AG04450 (cell line): ENCODE measurements at places on chromosomes 6 and 20. TPM values are rescaled to one million over a fixed set of nuclear protein-coding genes. Genes with fewer than 3 reads are reported as not detected.

GRCh38 chr6:109690373-109690736 is 647 bp downstream of the AK9 start:
- no peak for DNase-seq

GRCh38 chr6:134082191-134082590 is 29.8 kb upstream of the SLC2A12 start:
- DNase-seq: no peak

PXDC1 gene
- polyA plus RNA-seq: 13.5 and 26.5 TPM in 2 replicates

DNA sequence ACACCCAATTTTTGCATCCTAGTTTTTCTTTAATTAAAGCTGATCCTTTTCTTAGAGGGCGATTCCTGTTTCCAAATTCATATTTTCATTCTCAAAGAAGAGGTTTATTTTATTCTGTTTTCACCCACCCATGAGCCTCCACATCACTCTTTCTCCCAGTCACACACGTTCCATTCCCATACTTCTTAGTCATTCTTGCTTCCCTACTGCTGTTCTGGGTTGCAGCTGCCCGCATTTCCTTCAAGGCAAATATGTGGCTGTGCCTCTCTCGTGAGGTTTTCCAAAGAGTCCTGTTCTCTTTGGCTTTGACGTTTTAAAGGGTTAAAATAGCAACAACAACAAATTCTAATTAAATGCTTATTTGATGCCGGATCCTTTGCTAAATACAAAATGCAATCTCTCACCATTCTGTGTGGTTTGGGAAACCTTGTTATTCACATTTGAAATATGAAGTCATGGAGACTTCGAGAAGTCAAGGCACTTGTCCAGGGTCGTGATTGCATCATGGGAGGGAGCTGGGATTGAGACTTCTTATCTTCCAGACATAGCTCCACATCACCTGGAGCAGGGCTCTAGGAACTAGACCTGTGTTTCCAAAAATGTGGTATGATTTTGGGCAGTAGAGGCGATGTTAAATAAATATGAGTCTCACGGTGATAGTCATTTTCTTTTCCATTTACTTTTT is 126.6 kb downstream of the DOK5 start:
- no peak for DNase-seq

- no peak for DNase-seq
Observed at GRCh38 chr6:126427713-126428112, 87.8 kb downstream of the CENPW start.

- DNase-seq: no peak
Observed at GRCh38 chr6:142323377-142323776, 21.6 kb downstream of the ADGRG6 start.

DNA sequence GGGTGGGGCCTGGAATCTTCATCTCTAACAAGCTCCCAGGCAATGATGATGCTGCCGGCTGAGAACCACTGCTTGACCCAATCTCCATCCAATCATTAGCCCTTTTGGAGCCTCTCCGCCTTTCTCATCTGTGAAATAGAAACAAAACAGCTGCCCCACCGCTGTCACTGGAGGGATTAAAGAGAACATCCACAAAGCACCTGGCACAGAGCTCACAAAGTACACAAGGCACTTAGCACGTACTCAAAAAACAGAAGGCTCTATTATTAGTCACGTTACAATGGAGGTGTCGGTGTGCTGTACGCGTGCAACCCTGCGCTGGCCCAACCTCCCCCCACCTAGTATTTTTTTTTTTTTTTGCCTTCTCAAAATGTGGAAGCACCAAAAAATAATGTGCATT is 213.5 kb upstream of the ARID1B start:
- DNase-seq: no peak

DNA sequence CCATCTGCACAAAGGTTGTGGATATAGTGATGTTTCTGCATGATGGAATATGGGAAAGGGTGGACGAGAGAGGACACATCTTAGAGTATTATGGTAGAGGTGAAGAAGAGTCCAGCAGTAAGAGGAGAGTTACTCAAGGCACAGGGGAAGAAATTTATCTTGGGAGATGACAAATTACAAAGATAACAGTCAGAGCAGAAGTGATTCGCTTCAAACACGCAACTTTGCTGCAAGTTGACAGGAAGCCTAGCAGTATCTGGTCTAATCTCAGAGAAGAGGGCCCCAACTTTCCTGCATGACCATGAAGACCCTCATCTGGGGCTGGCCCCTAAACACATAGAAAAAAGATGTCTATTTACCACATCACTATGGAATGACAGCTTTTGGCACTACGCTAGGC is 1.2 kb upstream of the CALHM6 start:
- DNase-seq: no peak

DNA sequence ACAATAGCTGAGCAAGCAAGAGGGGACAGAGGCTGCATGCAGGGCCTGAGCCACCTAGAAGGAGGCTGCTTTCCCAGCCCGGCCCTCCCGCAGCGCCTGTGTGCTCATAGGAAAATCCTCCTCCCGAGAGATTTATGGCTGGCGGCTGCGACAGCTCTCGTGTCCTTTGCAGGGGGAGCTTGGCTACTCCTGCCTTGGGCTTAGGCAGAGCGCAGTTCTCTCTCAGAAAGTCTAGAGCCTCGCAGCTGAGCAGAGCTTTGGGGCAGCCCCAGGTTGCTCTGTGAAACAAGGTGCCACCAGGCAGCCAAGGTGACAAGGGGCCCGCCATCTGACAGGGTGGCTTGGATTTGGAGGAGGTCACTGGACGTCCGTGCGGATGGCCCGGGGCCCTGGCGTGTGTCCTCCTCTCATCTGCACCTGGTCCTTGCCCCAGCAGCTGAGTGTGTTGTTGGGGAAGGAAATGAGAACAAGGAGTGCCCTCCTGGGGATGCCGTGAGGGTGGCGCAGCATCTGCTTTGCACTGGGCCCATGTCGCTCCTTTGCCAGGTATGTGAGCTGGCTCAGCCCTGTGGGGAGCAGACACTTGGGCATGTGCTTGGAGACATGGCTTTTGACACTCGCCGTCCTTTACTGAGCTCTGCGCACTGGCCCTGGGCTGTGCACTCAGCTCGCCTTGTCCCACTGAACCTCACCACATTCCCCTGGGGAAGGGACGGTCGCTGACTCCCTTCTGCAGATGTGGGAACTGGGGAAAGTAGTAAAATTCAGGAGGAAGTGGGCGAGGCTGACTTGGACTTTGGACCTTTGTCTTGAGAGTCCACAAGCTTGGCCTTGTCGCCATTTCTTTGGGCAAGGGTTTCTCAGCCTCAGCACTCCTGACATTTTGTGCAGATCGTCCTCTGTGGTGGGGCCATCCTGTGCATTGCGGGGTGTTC is 41.9 kb downstream of the EDN3 start:
- DNase-seq: no peak

DNA sequence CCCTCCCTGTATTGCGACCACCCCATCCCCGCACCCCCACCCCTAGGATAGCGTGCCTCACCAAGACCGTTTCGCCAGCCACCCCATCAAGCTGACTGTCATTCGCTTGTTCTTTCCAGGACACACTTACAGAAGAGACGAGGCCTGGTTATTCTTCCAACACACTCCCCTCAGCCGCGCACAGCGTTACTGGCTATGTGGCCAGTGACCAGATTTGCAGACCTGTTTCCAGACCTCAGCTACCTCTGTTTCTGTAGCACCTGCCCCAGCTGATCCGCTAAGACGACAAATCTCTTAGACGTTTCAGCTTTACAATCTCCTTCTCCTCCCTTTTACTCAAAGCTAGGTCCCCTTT is 26.1 kb downstream of the HLA-F start:
- DNase-seq: no peak

- DNase-seq: no peak
Observed at GRCh38 chr6:40419377-40419776, 167.8 kb downstream of the LRFN2 start.

DNA sequence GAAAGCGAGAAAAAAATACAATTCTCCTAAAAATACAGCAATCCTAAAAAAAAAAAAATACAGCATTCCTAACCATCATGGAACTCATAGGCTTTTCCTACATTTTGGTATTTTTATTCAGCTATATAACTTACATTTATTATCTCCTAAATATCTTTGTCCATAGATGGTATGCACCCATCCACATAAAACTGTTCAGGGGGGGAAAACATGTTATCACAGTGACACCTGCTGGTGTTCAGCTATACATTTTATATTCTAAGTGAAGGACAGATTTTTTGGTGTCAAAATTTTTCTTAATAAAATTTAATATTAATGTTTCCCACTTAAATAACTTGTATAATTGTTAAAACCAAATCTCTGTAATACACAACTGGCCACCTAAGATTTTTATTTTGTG is 58.0 kb downstream of the BLOC1S5 start:
- no peak for DNase-seq

DNA sequence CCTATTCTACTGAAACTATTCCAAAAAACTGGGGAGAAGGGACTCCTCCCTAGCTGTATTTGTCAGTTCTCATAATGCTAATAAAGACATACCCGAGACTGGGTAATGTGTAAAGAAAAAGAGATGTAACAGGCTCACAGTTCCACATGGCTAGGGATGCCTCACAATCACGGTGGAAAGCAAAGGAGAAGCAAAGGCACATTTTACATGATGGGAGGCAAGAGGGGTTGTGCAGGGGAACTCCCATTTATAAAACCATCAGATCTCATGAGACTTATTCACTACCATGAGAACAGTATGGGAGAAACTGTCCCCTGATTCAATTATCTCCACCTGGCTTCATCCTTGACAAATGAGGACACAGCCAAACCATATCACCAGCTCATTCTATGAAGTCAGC is 111.2 kb upstream of the RIPOR2 start:
- no peak for DNase-seq

NNAT gene
- 54.0 and 59.6 TPM in 2 replicates for polyA plus RNA-seq

GRCh38 chr6:29739136-29739881 is 16.1 kb downstream of the HLA-F start:
- DNase-seq: no peak

DNA sequence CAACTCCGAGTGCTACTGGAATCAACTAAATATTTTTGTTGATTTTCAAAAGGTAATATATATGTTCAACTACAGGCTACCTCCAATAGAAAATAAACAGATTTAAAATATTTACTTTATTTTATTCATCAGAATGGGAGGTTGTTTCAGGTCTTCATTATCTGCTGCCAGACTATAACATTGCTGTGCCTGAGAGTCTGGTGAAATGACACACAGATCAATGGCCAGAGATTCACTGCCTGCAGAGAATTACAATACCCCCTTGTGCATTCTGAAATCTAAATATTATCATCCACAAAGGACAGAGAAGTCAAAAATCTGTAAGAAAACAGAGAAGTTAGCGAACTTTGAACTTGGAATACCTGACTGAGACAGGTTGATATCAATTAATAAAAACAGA is 667.8 kb upstream of the GJE1 start:
- DNase-seq: no peak

DNA sequence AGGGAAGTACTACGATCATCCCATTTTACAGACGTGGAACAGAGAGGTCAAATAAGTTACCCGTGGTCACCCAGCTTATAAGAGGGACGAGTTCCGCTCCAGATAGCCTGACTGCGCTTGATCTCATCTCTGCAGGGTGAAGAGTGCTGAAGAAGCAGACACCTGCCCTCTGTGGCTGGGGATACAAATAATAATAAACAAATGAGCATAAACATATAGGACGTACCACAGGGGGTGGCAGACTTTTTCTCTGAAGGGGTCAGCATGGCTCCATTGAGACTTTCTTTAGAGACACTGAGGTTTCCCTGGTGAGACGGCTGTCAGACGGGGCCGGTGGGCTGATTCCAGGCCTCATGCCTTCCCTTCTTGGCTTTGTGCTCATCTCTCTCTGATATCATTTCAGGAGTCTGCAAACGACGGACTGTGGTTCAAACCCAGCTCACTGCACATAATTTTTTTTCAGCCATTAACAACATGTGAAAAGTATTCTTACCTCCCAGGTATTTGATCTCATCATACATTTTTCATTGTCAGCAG is 47.1 kb downstream of the IRF4 start:
- DNase-seq: no peak

GRCh38 chr20:46648903-46649649 is 2.2 kb downstream of the SLC13A3 start:
- DNase-seq: no peak

LTB gene
- polyA plus RNA-seq: not detected in 2 replicates

NOTCH4 gene
- 0.37 and 0.55 TPM in 2 replicates for polyA plus RNA-seq

- no peak for DNase-seq
Observed at GRCh38 chr6:38209371-38210260, 390.1 kb downstream of the ZFAND3 start.

IL22RA2 gene
- polyA plus RNA-seq: not detected in 2 replicates

BTNL2 gene
- polyA plus RNA-seq: not detected in 2 replicates

DNA sequence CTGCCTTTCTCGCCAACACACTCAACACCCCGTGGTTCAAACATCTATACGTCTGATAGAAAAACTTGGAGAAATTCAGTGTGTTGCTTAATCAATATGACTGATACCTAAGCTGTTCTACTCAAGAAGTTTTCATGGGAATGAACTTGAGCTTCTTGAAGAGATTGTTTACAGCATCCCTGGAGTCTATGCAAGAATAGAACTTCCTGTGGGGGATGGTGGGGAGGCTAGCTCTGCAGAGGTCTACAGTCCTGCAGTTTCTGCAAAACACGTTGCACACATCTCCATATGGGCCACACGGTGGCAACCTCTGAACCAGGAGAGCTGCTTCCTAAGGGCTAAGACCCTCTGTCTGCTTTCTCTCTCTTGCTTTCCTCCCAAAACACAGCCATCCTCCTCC is 32.7 kb upstream of the FANCE start:
- DNase-seq: peak; percentile 83

DNA sequence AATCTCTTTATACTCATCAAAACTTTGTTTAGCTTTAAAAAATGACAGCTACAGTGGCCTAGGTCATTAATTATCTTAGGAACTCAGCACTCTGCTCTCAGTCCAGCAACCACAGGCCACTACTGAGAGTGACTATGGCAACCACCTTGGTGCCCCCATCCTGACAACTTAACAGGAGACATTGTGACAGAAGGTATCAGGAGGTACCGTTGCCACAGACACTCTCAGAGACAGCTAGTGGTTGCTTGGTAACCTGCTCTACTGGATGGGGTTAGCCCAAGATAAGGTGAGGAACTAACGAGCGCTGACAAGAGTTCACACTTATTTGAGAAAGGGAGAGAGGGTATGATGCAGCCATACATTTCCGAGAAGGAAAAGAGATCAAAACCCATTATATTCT is 76.1 kb upstream of the TFAP2D start:
- no peak for DNase-seq

GRCh38 chr6:36560822-36561221 is 13.5 kb upstream of the STK38 start:
- no peak for DNase-seq

DNA sequence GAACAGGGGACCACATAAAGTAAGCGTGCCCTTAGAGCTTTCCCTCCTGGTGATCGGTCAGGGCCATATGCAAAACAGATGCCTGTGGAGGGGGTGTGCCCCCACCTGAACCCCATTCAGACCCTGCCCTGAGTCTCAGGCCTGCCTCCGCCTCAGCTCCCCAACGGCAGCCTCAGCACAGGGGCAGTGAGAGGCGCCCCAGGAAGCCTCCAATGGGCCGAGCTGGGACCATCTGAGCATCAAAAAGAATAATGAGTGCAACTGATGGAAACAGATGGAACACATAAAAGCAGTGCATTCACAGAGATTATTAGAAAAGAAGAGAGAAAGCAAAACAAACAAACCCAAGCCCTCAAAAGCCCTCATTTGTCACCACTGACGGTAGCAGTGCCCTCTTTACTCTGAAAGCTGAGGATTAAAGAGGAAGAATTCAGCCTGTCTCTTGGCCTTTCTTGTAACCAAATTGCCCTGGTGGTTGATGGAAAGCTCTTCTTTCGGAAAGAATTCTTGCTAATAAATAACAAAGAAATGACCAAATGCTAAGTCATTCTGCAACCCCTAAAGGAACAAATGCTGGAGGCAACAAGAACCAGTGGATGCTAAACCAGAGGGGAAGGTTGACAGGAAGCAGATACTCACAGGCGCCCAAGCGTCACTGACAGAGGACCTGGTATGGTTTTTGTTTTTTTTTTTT is 6.8 kb downstream of the ADISSP start:
- DNase-seq: no peak

HUS1B gene
- polyA plus RNA-seq: 0.10 and 0.17 TPM in 2 replicates
